Forelimb muscle (tissue), 1 donor: ENCODE measurements at places on chromosomes 16 and 17.

- DNase-seq = no peak
These were observed 48.3 kb downstream of the CCT6B start for GRCh38 chr17:34913001-34913400.

DNA sequence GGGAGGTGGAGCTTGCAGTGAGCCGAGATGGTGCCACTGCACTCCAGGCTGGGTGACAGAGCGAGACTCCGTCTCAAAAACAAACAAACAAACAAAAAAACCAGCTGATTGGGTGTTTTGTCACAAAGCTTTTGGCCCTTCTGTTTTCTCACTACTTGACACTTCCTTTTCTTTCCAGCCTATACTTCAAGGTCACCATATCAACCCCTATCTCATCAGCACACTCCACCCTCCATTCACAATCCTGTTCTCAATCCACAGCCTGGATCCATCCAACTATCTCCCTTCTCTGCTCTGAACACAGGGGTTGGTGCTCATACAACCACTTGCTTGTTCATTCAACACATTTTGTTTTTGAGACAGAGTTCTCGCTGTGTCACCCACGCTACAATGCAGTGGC, 6.6 kb upstream of the MED11 start:
- DNase-seq = no peak

- no peak for DNase-seq
These were observed 2.8 kb upstream of the CACNG1 start for GRCh38 chr17:67041531-67041930.

DNA sequence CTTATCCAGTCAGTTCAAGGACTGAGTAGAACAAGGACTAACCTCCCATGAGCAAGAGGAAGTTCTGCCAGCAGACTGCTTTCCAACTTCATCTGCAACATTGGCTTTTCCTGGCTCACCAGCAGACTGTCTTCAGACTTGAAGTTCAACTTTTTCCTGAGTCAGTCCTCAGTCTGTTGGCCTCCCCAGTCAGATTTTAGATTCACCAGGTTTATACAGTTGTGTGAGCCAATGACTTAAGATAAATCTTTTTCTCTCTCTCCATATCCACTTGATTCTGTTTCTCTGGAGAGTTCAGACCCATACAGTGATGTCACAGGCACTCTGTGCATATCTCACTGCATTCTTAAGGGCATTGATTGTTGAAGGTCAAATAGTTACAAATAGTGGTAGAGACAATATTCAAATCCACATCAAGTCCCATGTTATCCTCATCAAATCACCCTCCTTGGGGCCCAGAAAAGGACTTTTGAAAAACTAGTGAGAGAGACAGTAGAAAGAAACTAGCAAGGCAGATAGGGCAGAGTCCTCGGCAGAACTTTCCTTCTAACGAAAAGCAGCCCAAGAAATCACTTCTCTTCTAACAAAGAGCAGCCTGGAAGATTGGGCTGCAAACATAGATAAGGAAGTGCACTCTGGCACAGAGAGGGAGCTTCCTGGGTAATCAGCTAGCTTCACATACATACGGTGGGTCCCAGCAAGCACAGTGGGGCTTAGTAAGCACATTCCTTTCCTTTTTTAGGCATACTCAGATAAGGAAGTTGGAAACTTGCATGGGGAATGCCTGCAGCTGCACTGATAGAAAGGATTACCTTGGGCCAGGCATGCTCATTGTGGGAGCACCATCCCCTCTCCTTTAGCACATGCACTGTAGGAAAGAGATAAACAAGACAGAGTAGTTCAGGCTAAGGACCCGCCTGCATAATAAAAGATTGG, 132.3 kb upstream of the FAM20A start:
- no peak for DNase-seq

- no peak for DNase-seq
These were observed 10.5 kb downstream of the PDZD9 start for GRCh38 chr16:21990381-21990944.
